ENCODE measurements at places on chromosomes 12 and 14.

DNA sequence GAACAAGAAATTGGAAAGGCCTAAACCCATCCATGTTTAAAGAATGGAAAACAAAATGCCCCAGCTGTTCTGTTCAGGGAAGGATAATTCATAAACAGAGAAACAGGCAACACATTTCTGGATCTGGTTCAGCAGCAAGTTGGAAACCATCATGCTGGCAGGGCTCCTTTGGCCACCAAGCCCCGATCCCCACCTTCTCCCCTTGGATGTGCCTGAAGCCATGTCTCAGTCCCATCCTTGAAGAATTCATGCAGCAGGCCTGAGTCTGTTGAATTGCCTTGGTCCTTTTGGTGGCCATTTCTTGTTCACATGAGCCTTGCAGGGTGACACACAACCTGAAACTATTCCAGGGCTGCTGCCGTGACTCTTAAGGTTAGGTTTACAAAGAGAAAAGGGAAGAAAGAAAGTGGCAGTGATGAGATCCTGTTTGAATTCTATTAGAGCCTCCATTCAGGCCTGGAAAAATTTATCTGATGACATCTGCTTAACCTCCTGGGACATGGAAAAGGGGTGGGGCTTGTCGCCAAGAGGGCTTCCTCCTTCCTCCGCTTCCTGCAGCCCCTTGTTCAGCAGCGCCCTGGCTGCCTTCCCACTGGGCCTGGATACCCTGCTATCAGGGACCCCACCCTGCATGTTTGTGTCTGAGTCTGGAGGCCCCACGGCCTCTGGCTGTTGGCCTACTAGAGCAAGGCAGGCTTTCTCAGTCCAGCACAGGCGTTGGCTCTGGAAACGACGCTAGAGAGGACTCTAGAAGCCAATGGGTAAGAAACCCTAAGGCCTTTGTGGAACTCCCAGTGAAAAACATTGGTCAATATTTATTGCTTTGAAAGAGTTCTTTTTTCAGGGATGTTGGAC lies 341.9 kb downstream of the C12orf75 start:
- no peak for DNase-seq

DNA sequence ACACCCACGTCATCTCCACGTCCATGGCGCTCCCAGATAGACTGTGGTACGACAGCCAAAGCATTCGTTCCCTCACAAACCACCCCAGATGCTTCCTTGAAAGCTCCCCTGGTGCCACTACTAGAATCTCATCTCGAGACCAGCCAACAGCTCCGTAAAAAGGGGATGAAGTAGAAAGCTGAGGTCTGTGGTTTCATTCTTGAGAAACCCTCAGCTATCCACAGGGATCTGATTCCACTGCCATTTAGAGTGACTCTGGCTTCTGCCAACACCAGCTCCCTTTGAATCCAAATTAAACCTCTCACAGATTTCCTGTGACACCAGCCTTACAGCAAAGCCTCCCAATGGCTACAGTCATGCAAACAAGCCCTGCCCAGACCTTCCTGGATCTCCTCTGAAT lies 18.5 kb upstream of the FOXN3 start:
- DNase-seq: no peak

- DNase-seq: no peak
These were observed 40.5 kb upstream of the EID3 start for GRCh38 chr12:104263026-104263425.

DNA sequence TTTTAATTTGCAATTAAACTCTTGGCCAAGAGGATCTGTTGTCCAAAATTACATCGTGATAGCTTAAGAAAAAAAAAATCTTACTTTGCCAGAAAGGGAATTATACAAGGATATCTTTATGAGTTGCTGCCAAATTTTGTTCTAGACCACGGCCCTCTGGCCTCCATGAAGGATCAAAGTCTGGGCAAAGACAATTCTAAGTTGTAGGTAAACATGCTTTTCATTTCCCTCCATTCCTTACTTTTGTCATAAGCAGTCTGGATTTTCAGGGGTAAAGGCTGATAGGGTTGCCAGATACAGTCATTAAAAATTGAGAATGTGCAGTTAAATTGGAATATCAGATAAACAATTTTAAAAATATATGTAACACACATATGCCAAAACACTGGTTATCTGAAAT lies 135.1 kb downstream of the MON2 start:
- no peak for DNase-seq

- DNase-seq: no peak
These were observed 24.8 kb downstream of the GOLGA3 start for GRCh38 chr12:132803888-132804287.

- DNase-seq: no peak
These were observed 81.2 kb upstream of the ETV6 start for GRCh38 chr12:11568155-11568761.

- no peak for DNase-seq
These were observed 142.4 kb upstream of the SLC16A7 start for GRCh38 chr12:59453475-59453874.

- no peak for DNase-seq
These were observed 127.7 kb upstream of the CAND1 start for GRCh38 chr12:67141296-67142018.

DNA sequence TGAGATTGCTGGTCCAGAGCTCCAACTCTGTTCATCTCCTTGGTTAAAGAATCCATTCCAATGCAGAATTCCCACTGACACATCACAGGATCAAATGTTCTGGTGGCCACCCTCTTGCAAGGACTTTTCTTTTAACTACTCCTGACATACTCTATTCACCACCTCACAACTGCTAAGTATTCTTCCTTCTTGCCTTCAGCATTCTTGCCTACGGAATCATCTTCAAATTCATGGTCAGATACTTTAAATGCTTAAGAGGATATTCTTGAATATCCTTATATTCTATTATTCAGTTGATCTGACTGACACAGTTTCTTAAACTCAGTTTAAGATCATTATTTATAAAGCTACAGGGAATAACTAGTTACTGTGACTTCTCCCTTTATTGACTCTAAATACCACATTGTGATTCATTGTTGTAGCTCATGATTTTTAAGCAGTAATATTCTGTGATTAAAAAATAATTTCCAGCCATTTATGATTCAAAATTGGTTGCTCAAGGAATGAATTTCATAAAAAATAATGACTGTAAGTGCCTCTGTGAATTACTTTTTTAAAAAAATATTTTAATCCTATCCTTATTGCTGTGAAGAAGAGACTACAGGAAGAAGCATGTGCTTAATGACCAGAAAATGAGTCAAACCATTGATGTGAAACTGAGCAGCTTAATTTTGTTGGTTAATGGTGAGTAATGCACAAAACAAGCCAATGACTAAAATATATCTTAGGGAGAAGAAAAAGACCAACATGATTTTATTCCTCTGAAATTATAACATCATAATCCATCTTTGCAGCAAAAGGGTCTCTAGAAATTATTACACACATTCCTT lies 207.1 kb downstream of the PIK3C2G start:
- no peak for DNase-seq

- DNase-seq: no peak
These were observed 27.0 kb upstream of the RCOR1 start for GRCh38 chr14:102565331-102565887.

- no peak for DNase-seq
These were observed 411.4 kb upstream of the SOX5 start for GRCh38 chr12:24360907-24361306.

DNA sequence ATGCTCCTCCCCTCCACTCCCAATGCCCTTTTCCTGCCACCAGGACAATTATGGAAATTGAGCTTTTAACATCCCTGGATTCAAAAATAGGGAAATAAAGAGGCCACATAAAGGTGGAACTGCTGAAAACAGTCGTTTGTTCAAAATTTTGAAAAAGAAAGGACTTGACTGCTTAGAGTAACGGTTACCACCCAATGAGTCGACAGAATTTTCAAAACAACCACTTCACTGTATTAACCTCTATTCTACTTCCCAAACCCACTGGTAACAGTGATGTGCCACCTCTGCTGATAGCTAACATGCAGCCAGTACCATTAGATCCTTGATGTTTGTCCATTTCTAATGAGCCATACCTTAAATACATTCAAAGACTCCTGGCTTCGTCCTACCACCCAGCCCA lies 4.9 kb downstream of the ST8SIA1 start:
- no peak for DNase-seq

DNA sequence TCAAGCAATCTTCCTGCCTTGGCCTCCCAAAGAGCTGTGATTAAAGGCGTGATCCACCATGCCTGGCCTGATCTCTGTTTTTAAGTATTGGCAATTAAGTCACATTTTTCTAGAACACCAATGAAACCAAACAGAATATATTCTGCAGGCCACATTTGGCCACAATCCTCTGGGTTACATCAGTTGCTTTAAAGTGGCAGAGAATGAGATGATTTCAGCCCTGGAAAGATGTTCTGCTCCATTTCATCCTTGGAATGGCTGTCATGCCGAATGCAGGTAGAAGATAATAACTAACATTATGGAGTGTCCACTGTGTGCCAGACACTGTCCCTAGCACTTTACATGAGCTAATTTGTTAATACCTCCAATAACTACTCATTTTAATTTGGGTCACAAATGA lies 154.4 kb downstream of the PTPN11 start:
- no peak for DNase-seq

DNA sequence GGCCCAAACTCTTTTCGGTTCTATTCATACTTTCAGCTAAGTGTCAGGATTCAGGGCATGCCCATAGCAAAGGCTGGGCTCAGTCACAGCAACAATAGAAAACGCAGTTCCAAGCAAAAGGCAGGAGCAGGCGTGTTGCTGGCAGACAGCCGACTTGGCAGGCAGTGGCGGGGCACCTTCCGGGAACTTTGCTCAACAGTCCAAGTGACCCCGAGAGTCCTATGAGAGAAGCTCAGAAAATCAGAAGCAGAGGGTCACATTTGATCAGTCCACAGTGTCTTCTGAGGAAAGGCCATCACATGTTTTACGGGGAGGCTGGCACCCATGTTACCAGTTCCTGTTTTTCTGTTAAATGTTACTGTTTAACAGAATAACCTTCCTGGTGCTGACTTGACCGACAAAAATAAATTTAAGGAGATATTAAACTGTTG lies 115.0 kb downstream of the DACT1 start:
- DNase-seq: no peak

DNA sequence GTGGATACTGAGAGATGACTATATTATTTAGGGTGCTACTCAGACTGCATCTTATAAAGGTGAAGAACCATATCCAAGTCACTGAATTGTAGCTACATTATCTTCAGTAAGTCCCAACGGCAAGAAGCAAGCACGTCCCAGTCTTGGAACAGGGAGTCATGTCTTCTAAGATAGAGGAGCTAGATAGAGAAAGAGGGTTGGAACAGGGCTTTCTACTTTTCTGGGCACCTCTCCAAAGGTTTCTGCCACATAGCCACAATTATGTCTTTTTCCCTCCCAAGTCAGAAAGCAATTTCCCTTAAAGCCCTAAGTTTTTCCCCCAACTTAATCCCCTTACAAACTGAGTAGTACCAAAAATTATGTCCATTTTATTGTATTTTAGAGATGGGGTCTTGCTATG lies 22.4 kb downstream of the MAPK1IP1L start:
- no peak for DNase-seq

DNA sequence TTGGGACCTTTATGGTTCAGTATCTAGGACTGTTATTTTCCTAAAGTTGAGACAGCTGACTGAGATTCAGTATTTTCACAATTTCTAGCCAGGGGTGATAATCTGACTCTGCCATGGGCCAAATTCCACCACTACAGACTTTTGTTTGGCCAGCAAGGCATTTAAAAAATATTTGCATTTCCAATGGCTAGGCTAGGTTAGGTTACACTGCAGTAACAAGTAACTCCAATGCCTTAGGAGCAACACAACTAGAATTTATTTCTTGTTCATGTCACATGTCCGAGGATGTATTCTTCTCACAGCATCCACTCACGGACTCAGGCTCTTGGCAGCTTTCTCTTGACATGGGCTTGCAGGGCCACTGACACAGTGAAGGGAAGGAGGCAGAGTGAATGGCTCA lies 83.0 kb downstream of the CPSF2 start:
- no peak for DNase-seq

DNA sequence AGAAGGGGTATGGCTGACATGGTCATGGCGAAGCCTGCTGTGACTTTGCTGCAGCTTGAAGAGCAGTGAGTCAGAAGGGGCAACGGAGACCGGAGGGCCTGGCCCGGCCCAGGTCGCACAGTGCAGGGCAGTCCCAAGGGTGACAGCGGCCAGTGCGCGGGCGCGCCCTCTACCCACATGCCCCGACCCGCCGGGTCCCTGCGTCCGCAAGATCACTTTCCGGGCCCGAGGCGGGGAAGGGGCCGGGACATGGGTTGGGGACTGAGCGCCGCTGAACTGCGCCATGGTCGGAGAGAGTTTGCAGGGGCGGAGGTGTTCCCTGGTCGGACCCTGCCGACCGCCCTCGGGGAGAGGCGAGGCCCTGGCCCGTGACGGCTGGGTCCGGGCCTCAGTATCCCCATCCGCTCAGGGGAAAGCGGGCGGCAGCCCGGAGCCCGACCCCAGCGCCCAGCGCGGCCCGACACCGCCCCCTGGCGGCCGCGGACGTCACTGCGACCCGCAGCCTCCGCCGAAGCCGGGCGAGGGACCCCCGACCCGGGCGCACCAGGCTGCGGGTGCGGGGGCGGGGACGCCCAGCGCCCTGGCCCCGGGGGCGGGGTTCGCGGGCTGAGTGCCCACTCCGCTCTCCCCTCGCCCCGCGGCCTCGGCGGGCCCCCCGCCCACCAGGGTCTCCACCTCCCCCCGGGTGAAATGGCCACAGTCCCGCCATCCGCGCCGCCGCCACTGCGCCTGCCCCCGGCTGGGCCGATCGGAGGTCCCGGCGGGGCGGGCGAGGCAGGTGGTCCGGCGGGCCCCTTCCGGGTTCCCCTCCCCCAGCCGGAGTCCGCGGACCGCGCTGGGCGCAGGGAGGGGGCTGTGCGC lies 7.2 kb upstream of the ANKRD9 start:
- peak; percentile 57 for DNase-seq

DNA sequence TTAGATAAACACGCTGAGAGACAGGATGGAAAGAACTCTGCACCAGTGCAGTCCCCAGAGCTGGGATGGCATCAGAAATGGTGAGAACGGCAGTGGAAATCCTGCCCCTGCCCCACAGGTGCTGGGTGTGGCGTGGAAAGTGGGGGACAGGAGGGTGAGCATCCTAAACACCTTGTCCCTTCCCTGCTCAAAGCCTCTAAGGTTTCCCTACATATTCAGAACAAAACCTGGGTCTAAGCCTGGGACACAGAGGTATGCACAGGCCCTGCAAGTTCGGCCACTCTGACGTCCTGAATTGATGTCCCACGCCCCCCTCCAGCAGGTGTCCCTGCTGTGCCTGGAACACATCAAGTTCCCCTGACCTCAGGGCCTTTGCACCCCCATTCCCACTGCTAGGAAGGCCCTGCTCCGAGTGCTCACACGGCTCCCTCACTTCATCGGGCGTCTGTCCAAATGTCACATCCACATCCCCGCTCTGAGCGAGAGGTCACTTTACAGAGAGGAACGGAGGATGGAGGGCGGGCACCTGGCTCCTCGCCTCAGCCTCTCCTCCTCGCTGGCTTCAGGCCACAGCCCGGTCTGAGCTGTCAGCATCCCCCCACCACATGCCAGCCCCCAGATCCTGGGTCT lies 38.5 kb upstream of the SFSWAP start:
- DNase-seq: no peak

GRCh38 chr14:61671082-61671481 lies 24.2 kb upstream of the HIF1A start:
- DNase-seq: peak; percentile 29

Data from T-cell (primary cell).